ENCODE measurements at places on chromosomes 2 and 18.
A peak's percentile ranks its signal among the peaks of the same experiment; 100 is the strongest.

DNA sequence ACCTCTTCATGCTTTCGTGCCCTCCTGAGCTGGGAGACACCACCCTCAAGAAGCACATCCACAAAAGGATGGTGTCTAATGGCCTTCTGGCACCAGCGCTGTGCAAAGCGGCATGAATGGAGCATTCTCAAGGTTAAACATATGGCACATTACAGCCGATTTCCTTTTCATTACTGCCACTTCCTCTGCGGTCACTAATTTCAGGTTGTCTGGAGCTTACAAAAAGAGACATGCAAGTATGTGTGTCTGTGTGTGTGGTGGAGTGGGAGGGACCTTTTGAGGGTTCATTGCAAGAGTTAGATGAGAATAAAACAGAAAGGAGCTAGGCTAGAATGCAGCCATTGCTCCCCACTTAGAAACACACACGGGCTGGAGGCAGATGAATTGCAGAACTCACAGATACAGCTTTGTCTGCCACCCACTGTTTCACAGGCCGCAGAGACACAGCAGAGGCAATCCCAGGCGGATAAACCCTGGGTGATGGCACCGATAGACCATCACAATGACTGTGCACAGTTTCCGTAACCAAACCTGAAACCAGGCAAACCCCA, 76.0 kb downstream of the TGIF1 start:
- peak; percentile 12 for DNase-seq

DNA sequence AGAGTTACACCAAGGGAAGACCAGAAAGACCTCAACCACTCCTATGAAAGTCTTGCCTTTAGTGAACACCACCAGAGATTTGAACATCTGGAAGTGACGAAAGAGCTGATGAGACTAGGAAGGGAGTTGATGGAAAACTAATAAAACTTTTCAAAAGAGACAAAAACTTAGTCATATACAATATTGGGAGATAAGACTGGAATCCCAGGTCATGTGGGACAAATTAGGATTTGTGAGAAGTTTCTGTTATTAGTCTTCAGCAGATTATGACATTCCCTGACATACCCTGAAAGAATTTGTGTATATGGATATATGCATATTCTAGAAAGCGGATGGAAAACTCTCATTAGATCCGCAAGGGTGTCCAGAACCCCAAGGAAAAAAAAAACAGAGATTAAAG, 145.0 kb upstream of the LTBP1 start:
- no peak for DNase-seq

DNA sequence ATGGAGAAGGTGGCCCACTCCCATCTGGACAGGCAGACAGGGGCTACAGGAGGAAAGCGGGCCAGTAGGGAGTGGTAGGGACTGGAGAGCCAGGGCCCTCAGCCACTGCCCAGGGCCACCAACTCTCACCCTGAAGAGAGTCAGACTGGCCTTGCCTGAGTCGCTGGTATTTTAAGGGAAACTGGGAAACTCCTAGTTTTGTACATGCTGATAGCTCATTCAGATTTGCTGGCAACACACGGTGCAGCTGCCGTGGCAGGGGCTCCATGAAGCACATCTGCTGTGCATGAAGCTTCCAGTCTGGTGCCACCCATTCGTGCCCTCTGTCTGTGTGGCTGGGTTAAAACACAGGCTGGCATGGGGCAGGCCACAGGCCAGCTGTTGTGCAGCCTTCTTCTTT, 137.3 kb upstream of the GLI2 start:
- DNase-seq, result no peak

DNA sequence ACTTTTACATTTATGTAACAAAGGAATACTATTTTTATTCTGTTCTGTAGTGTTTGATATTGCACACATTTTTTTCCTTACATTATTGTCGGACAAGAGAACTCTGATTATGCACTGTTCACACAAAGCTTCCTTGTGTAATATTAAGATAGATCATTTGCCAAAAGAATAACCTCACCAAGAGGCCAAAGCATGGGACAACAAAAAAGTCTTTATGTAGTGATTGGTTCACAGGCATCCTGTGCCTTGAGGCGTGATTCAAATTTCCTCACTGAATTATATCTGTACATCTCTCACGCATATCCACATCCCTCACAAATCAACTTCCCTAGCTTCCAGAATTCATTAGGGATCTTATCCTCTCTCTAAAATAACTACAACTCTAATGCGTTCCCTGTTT, 642.7 kb downstream of the NR4A2 start:
- no peak for DNase-seq

DNA sequence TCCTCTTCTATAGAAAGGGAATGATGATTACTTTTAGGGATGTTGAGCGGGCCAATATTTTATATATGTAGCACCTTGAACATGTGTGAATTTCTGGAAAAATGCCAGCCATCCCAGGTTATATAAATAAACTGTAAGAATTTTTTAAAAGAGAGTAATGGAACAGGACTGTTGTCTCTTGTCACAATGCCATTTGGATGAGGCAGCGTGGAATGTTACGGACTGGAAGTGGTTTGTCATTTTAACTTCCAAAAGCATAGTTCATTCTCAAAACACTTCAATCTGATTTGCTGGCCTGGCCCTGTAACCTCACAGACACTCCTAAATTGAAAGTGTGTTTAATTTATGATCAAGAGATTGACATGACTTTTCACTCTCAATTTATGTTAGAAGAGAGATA, 70.8 kb downstream of the TPGS2 start:
- DNase-seq, result no peak

- no peak for DNase-seq
These were observed 120.4 kb downstream of the DCDC2C start for GRCh38 chr2:3823748-3824147.

Data from activated T-helper 9 cell treated with anti-CD3 and anti-CD28 coated beads, Interleukin-2, amount 50 U/mL, for 16 hours (primary cell).